ENCODE measurements at places on chromosomes 1 and 21. TPM values are rescaled to one million over a fixed set of nuclear protein-coding genes. Genes with fewer than 3 reads are reported as not detected.
A peak's percentile ranks its signal among the peaks of the same experiment; 100 is the strongest.

Gene FLVCR1
- total RNA-seq, result 3.8 TPM

DNA sequence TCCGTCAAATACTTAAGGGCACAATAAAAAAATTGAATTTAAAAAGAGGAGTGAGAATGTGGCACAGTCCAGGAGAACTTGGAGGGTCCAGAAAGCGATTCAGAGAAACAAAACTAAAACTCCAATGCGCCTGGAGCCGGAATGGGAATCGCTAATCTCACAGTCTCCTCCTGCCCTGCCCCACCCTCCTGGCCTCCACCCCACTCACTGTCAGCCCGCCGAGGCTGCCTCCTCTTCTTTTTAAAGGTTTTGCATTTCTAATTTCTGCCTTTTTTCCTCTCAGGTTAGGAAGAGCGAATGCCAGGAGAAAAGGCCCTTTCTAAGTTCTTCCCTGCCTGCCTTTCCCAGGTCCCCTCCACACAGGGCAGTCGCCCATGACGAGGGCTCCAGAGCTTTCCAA is 135.3 kb downstream of the ZBTB18 start:
- H3K27me3 ChIP-seq, result no peaks in the 10 kb centered on the region
- H3K27ac ChIP-seq, result no peak overlapping the region
- H3K4me3 ChIP-seq, result no peak overlapping the region
- no peaks in the 10 kb centered on the region for H3K4me1 ChIP-seq
- DNase-seq, result no peak

GRCh38 chr1:211579440-211580302 is 710 bp upstream of the SLC30A1 start:
- DNase-seq, result no peak
- no peaks in the 10 kb centered on the region for H3K27me3 ChIP-seq
- peak overlapping the region; percentile 55 for H3K4me3 ChIP-seq
- peaks cover 18% of the 10 kb centered on the region for H3K4me1 ChIP-seq

DNA sequence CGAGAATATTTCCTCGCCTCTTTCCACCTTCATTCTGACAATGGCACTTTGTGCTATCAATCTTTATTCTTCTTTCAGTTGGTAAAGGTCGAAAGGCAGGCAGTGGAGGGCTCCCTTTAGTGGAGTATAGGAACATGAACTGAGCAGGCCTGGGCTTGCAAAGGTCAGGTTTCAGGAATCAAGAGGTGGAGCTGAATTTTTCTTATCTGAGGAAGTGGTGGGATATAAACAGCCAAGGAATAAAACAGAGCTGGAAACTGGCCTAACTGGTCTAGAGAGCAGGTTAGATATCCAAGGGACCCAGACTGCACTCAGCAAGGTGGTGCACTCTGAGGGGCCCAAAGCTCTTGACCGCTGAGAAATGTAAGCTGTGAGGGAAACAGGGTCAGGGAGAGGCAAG is 99.1 kb downstream of the PLA2G4A start:
- no peaks in the 10 kb centered on the region for H3K36me3 ChIP-seq
- H3K27me3 ChIP-seq, result no peaks in the 10 kb centered on the region
- H3K4me3 ChIP-seq, result no peak overlapping the region
- DNase-seq, result no peak

Data from liver (tissue), 10 donors.